CD4-positive, alpha-beta T cell treated with Interleukin-6 for 4 hours (primary cell): ENCODE measurements at places on chromosomes 2 and 18.

DNA sequence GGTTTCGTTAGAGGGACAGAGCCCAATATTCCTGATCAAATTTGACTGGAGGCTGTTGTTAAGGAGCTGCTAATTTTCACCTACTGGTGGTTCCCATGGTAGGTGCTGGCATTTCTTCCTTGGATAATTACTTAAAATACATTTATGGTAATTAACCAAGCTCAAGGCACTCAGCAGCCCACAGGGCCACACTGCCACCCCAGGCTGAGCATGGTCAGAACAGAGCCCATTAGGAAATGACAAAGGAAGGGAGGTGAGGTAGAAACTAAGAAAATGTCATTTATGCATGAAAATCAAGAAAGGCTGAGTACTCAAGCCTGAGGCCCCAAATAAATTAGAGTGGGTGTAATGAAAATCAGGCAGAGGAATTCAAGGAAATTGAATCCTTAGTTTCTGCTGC, 510.2 kb upstream of the GYPC start:
- DNase-seq: no peak

- no peak for DNase-seq
Observed at GRCh38 chr18:46578987-46579386, 78.0 kb downstream of the LOXHD1 start.

DNA sequence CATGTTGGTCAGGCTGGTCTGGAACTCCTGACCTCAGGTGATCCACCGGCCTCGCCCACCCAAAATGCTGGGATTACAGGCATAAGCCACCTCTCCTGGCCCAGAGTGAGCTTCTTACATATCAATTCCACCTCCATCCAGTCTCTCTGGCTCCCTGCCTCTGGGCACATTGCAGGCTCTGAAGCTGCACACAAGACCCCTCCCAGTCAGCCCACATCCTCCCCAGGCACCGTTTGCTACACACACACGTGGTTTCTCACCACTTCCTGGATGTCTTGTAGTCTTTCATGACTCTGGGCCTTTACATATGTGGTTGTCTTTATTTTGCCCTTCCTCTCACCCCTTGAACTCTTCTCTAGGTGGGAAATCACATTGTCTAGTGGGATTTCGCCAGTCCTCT, 64.0 kb upstream of the CABLES1 start:
- peak; percentile 86 for DNase-seq

- no peak for DNase-seq
Observed at GRCh38 chr2:763766-764525, 86.7 kb upstream of the TMEM18 start.

DNA sequence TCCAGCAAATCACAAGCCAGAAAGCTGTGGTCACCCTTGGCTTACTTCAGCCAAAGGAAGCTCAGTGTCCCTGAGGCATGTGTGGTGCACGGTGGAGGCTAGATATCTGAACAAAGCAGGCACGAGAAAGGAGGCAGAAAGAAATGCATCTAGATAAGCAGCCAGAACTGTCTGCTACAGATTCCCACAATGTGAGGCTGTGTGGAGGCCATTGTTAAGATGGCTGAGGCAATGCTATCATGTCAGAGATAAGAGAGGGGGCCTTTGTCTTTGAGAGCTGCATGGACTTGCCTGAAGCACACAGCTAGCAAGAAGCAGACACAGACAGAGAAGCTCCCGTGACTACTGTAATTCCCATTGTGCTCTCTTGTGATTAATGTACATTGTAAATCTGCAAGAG, 110.5 kb upstream of the LYPD6 start:
- no peak for DNase-seq

GRCh38 chr2:148742373-148742772, 97.8 kb downstream of the EPC2 start:
- DNase-seq: no peak

GRCh38 chr18:76433788-76434187, 61.3 kb downstream of the ZNF516 start:
- DNase-seq: no peak

DNA sequence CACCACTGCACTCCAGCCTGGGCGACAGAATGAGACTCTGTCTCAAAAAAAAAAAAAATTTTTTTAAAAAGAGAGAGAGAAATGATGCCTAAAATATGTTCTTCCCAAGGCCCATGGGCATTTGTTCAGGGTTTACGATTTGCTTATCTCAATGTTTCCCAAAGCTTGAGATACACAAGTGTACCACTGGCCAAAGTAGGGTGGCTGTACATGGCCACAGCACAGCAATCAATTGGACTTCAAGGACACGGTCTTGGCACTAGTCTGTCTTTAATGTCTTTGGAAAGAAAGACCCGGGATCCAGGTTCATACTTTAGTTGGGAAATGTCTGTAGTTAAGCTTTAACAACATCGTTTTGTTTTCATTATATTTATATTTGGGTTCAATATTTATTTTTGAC, 9.5 kb upstream of the CATIP start:
- DNase-seq: no peak

DNA sequence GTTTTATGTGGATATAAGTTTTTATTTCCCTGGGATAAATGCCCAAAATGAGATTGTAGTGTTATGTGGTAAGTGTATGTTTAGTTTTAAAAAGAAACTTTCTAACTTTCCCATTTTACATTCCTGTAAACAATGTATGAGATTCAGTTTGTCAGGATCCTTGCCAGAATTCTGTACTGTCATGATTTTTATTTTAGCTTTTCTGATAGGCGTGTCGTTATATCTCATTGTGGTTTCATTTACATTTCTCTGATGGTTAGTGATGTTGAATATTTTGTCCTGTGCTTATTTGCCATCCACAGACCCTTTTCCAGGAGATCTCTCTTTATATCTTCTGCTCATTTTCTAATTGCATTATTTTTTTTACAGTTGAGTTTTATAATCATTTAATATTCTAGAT, 245.6 kb upstream of the CDH2 start:
- DNase-seq: no peak

- DNase-seq: no peak
Observed at GRCh38 chr2:240960971-240961876, 37.2 kb upstream of the SNED1 start.

GRCh38 chr18:12451428-12451827, 43.7 kb downstream of the PRELID3A start:
- DNase-seq: no peak

DNA sequence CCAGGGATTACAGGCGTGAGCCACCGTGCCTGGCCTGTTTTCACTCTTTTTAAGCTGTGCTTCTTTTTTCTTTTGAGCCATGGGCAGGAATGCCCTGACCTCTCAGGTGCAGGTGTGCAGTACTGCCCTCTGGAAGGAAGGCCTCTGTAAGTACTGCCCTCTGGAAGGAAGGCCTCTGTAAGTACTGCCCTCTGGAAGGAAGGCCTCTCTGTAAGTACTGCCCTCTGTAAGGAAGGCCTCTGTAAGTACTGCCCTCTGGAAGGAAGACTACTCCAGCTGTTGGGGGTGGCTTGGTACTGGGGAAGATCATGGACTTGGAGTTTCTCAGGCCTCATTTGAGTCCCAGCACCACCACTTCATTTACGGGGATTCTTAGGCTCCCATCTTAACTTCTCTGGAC, 248.5 kb upstream of the ID2 start:
- no peak for DNase-seq

DNA sequence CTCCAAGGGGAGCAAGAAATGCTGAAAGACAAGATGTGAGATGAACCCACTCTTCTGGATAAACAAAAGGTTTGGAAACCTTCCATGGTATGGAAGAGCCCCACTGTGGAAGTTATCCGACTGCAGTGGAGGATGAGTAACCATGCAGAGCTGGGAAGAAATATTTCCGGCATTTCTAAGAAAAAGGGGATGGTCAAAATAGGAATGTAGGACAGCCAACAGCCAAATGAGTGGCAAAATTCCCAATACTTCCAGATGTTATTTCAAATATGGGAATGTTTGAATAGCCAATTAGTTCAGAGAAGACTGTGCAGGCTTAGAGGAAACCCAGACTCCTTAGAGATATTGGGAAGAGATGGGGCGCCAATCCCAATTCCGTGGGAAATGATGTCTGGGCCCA, 246.8 kb downstream of the RAD51AP2 start:
- no peak for DNase-seq

DNA sequence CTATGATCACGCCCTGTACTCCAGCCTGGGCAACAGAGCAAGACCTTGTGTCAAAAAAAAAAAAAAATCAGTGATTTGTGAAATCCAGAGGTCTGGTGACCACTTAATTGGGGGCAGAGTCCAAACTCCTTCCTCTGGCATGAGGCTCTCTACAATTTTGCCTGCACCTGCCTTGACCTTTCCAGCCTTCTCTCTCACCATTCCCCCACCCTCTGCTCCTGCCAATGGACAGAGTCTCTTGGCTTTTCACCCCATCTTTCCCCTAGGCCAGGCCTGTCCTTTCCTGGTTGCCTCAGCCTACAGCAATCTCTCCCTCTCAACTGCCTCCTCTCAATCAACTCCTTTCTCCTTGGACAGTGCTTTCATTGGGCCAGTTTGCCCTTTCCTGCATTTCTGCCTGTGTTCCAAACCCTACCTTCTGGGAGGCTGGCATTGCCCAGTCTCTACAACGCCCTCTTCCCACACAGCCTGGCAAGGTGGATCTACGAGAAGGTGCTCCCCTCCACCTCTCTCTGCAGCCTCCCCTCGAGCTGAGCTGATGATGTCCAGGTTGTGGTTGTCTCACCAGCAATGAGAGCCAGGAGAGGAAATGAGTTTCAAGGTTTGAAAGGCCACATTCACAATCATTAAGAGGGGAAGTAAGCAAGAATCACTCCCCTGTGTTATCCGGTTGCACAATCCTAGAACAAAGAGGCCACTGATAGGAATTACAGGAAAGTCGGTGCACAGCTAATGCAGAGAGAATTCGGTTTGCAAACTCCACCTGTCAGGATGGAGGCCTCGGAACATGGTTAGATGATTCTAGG, 39.5 kb upstream of the NPAS2 start:
- no peak for DNase-seq

DNA sequence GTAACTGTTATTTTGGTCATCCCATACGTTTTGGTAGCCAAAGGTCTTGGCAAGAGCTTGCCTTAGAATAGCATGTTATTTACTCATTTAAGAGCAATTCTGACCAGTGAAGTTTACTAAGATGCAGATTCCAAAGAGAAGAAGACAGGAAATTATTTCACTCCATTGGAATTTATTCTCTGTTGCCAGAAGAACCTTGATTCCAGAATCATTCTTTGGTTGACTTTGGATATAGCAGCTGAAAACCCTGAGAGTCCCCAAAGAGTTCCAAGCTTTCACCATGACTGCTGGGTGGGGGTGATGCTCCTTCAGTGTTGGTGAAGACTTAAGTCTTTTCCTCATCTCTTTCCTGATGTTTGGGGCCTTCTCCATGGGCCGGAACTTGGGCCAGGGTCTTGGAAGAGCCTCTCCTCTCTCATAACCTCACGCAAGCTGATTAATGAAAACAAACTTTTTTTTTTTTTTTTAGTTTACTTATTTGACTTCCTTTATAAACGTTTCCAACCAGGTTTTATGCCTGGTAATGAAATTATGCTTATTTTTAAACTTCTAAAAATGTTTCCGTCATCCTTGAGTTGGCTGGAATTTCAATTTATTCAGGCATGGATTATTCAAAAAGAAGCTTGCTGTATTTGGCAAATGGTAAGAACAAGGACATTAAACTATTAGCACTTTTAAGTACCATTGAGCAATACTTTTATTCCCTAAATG, 192.0 kb downstream of the MTX2 start:
- DNase-seq: no peak

DNA sequence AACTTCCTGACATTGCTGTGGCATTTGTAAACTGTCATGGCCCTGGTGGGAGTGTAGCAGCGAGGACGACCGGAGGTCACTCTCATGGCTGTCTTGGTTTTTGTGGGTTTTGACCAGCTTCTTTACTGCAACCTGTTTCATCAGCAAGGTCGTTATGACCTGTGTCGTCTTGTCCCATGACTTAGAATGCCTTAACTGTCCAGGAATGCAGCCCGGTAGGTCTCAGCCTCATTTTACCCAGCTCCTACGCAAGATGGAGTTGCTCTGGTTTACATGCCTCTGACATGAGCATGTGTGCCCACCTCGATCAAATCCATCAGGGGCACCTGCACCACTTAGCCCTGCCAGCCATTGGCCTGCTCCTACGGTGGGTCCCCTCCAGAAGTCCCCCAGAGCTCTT, 32.9 kb upstream of the SLC66A3 start:
- DNase-seq: no peak

- no peak for DNase-seq
Observed at GRCh38 chr2:117351396-117351795, 463.1 kb upstream of the DDX18 start.

GRCh38 chr2:174634130-174635014, 36.8 kb upstream of the WIPF1 start:
- peak; percentile 63 for DNase-seq

- DNase-seq: no peak
Observed at GRCh38 chr2:134304394-134305108, 50.7 kb downstream of the MGAT5 start.

DNA sequence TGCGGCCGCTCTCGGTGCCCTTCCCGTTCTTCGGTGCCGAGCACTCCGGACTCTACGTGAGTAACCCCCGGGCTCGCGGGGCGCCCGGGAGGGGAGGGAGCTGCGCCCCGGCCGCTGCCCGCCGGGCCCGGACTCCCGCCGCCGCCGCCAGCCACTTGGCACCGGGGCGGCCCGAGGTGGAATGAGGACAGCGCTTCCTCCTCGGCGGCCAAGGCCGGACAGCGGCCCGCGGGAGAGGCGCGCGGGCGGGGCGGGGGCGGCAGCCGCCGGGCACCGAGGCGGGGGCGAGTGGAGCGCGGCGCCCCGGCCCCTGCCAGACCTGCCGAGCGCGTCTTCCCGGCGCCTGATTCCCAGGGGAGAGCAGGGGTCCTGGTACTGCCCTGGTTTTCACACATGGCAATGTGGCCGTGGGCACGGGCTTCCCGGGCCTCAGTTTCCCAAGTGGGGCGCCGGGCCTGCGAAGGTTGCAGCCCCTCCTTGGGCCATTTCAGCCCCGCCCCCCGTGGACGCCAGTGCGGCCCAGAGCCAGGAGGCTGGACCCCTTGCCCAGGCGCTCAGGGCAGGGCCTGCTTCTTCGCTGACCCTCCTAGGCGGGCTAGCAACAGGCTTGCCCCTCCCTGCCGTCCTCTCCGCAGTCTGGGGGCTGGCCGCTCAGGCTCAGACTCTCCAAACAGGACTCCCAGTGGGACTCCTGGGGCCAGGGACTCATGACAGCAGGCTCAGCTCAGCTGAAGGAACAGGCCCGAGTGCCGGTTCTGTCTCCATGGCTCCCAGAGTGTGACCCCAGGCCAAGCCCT, 775 bp downstream of the SNED1 start:
- no peak for DNase-seq

DNA sequence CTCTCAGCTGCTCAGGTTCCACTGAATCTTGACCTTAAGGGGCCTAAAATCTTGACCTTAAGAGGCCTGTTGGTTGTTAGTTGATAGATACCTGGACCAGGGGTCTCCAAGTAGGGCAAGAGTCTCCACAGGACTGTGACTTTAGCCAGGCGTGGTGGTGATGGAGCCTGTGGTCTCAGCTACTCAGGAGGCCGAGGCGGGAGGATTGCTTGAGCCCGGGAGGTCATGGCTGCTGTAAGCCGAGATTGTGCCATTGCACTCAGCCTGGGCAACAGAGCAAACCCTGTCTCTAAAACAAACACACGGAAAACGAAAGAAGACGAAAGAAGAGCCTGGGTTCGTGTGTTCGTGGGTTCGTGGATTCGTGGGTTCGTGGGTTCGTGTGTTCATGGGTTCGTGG, 120.2 kb upstream of the CTDP1 start:
- no peak for DNase-seq
